Progenitor cell of endocrine pancreas (in vitro differentiated cells): ENCODE measurements at places on chromosomes 16 and 17. TPM values are rescaled to one million over a fixed set of nuclear protein-coding genes. Genes with fewer than 3 reads are reported as not detected.

TP53TG3 gene
- not detected in 2 replicates for total RNA-seq

KRTAP1-5 gene
- total RNA-seq = not detected in 2 replicates

SOST gene
- 0.42 and 0.43 TPM in 2 replicates for total RNA-seq

CEP112 gene
- 24.3 and 24.5 TPM in 2 replicates for total RNA-seq

KRTAP2-1 gene
- total RNA-seq = not detected in 2 replicates

ITGAD gene
- not detected in 2 replicates for total RNA-seq

CDH16 gene
- not detected in 2 replicates for total RNA-seq

CRYBA1 gene
- total RNA-seq = not detected in 2 replicates

KRTAP9-4 gene
- not detected in 2 replicates for total RNA-seq

TNP2 gene
- total RNA-seq = not detected in 2 replicates

EVI2B gene
- not detected in 2 replicates for total RNA-seq

AXIN2 gene
- total RNA-seq = 10.2 and 10.7 TPM in 2 replicates

TBC1D3 gene
- total RNA-seq = not detected in 2 replicates

- no peak for DNase-seq
Measured at GRCh38 chr17:63275318-63275970, 170.7 kb downstream of the CYB561 start.

- no peak for DNase-seq
Measured at GRCh38 chr17:74635418-74635817, 11.9 kb upstream of the CD300E start.

- DNase-seq = no peak
Measured at GRCh38 chr17:47741109-47741792, 8.2 kb downstream of the TBX21 start.

DNA sequence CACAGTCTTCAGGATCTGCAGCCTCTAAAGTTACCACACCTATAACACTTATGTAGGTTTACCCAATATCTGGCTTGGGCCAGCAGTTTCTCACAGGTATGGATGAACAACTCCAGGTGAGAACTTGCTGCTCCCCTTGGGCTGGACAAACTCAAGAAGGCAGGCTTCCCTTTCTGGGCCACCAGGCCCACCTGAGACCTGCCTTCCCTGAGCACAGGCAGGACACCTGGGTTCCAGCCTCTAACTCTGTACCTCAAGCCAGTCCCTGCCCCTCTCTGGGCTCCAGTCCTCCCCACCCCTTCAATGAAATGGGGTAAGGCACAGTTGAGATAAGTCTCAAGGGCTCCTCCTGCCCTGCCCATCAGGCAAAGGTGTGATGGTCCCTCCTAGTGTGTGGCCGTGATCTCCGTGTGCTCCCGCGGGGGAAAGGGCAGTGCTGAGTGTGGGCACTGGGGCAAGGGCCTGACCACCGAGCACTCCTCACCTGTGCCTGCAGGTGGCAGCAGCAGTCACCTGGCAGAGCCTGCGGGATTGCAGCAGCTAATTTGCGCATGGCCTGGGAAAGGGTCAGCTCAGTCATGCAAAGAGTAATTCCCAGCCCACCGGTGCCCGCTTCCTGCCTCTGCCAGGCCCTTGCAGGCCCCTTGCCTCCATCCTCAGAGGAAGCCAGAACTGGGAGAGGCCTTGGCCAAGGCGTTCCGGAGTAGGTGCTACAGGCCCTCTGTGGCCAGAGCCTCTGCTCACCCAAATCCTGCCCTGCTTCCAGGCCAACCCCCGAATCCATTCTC lies 28.2 kb upstream of the ADGRG1 start:
- peak; percentile 67 for DNase-seq

DNA sequence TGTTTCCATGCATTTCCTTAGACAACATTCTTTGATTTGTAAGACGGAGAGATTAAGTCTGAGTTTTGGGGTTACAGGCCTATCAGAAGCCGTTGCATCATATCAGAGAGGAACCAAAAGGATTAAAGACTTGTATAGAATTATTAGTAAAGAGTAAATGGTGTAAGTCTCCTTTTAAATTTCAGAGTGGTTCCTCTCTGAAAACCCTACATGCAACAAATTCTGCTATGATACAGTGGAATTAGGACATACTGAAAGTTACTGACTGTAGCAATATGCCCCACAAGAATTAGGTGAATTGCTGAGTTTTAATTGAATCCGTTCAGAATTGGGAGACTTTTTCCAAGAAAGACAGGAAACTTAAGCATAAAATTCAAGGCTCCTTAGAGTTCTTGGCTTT lies 221.6 kb downstream of the FTO start:
- no peak for DNase-seq

GRCh38 chr16:69166946-69167930 lies 19.7 kb upstream of the SNTB2 start:
- DNase-seq = no peak

DNA sequence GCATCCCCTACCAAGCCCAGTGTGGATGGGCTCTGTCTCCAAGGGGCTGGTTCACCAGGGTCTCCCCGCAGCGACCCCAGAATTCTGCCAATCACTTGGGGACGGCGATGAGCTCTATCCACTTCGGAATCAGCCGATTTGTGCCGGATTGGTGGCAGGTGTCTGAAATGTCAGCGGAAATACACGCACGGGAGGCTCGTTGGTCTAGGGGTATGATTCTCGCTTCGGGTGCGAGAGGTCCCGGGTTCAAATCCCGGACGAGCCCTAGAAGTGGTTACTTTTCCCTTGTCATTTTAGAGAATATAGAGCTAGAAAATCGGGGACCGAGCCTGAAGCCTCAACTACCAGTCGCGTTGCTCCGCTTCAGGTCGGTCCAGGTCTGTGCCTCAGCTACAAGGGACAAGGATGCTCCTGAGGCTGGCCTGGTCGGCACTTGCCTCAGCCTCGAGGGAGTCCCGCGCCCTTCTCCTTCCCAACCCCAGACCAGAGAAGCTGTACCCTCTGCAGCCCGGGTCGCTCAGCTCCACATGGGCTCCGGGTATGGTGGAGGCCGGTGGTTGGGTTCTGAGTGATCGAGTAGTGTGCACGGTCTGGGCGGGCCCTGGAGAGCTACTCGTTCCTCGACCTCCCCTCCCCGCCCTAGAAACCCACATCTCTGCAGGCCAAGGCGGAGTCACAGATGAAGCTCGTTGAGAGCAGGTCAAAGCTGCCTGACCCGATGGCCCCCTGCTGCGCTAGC lies 16.0 kb upstream of the OR1F1 start:
- DNase-seq = no peak

DNA sequence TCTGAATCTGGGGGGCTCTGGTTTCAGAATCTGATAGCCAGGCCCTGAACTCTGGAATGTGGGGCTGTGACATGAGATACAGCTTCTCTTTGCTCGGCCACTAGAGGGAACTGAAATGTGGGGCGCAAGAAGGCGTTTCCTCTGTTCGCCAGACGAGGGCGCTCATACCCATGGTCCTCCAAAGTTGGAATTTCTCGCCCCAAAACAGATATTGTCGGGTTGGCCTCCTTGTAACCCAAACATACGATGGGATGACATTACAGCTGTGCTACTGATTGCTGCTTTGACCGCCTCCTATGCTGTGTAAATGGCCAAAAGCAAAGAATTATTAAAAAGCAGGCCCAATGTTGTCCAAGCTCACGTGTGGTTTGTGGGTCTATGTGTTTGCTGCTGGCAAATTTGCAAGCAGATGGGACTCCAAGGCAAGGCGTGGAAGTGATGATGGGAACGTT lies 13.1 kb upstream of the MSI2 start:
- DNase-seq = peak; percentile 52

DNA sequence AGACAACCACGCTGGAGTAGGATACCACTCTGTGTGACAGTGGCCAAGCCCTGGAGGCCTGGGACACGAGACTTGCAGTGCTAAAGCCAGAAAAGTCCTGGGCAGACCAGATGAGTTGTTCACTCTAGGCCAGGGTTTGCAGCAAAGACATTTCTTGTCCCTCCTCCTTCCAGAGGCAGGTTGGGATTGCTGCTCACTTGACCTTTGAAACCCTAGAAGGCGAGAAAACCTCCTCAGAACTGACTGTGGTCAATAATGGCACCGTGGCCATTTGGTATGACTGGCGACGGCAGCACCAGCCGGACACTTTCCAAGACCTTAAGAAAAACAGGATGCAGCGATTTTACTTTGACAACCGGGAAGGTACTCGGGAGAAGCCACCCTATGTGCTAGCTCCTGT lies 9.8 kb upstream of the EPN3 start:
- no peak for DNase-seq

GRCh38 chr17:64384253-64385186 lies 6.1 kb downstream of the PECAM1 start:
- no peak for DNase-seq

DNA sequence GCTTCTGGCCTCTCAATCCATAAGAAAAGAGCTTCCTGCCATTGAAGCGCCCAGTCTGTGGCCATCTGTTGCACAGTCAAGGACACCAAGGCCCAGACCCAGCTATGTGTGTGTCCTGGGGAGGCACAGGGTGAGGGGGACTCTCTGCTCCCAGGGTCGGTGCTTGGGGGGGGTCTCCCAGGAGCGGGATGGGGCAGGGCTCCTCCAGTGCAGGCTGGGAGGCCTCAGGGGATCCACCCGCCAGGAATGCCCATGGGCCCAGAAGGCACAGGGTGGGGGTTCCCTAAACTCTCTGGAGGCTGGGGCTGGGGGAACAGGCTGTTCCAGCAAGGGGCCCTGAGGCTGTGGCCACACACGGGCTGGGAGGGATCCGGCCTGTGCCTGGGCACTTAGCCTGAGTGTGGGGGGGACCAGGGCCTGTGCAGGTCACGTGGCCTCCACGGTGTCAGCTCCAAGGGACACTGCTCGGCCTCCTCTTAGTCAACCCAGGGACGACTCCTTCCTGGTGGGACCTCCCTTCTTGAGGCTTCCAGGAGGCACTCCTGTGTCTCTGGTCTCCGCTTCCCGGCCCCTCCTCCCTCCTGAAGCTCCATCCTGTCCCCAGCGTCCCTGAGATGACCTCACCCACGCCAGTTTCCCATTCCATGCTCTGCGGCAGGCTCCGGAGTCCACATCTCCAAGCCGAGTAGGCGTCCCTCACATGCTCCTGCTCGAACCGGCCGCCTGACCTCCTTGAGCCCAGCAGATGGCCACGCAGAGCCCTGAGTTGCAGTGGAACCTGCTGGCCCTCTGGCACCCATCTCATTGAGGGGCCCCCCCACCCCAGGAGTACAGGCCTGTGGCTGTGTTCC lies 23.1 kb upstream of the BAHCC1 start:
- DNase-seq = no peak

DNA sequence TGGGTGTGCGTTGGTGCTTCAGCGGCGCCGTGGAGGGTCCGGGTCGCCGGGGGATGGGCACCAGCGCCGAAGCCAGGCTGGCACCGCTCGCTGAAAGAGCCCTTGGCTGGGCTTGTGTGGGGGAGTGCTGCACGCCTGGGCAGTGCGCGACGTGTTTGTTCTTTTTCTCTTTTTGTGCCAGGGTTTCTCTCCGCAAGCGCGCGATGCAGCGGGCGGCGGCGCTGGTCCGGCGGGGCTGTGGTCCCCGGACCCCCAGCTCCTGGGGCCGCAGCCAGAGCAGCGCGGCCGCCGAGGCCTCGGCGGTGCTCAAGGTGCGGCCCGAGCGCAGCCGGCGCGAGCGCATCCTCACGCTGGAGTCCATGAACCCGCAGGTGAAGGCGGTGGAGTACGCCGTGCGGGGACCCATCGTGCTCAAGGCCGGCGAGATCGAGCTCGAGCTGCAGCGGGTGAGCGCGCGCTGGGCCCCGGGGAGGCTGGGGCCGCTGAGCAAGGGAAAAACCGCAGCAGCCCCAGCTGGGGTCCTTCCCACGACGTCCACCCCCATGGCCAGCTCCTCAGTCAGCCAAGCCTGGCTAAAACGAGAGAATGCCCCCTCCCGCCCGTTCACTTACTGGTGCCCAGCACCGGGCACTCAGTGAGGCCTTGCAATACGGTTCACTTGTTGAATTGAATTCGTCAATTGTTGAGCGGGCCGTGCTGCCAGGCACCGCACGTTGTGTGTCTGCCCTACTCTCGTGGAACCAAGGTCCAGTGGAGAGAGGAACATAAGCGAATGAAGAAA lies 541 bp downstream of the GPT2 start:
- no peak for DNase-seq

DNA sequence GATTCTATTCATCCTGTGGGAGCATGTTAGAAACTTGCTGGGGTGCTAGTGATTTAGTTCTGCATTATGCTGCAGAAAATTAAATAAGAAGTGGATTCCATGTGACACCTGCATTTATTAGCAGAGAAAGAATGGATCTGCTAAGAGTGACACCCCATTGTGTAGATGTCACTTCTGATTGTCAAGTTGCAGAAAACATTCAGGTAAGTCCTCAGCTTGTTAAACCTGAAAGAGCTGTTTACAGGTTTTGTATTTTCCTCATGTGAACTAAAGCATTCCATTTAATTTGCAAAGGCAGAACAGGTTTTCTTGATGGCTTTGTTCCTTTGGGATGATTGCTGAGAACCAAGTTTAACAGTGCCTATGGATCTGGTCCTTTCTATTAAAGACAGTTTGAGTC lies 238.7 kb downstream of the ABCC12 start:
- no peak for DNase-seq

DNA sequence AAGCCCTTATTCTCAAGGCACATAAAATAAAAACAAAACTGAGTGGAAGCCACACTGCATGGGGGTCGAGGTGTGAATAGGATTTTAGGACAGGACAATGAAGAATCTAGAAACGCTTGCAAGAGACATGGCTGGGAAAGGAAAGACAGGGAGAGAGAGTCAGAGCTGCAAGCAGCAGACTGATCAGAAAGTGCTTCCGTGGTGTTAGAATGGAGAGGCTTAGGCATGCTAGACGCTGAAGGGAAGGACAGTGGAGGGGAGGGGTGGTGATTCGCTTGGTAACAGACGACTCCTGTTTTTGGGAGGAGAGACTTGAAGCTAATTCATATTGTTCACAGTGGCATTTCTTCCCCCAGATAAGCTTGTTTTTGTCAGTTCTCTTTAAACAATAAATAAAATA lies 173.5 kb downstream of the AIPL1 start:
- DNase-seq = no peak

GRCh38 chr16:85848986-85849385 lies 49.5 kb downstream of the COX4I1 start:
- no peak for DNase-seq

DNA sequence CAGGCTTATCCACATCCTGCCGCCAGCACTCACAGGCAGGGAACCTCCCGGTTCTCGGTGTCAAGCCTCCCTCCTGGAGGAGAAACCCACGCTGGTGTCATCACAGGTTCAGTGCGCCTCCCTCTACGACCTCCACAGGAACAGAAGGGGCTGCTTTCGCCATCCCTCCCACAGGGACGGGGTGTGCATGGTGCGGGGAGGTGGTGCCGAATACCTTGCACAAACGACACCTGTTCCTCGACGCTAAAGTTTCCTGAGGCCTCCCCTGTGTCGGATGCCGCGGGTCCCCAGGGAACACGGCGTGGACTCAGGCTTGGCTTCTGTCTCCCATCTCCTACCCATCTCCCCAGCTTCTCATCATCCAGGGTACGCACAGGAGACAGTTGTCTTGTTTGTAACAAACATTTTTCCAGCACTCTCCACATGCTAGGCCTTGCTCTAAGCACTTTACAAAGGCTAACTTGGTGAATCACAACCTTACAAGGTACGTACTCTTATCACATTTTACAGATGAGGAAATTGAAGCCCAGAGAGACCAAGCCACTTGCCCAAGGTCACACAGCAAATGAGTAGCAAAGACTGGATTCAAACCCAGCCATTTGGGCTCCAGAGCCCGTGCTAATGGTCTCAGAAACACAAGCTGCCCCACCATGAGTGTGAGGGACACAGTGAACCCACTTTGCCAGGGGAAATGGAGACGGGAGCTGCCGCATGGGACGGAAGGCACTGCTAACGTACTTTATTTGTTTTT lies 271.6 kb downstream of the C16orf95 start:
- DNase-seq = no peak
